ENCODE measurements at places on chromosomes 6 and 20. TPM values are rescaled to one million over a fixed set of nuclear protein-coding genes. Genes with fewer than 3 reads are reported as not detected.
A peak's percentile ranks its signal among the peaks of the same experiment; 100 is the strongest.

The RUNX2 gene
- 2.5 TPM for polyA plus RNA-seq

The WFDC2 gene
- polyA plus RNA-seq, result not detected

The NKAPL gene
- polyA plus RNA-seq, result 1.4 TPM

The PRRC2A gene
- 50.7 TPM for polyA plus RNA-seq

The DZANK1 gene
- polyA plus RNA-seq, result 1.3 TPM

The IP6K3 gene
- 0.46 TPM for polyA plus RNA-seq

The BPIFB2 gene
- polyA plus RNA-seq, result not detected

The HDGFL1 gene
- not detected for polyA plus RNA-seq

The HAO1 gene
- polyA plus RNA-seq, result not detected

The GJA10 gene
- polyA plus RNA-seq, result not detected

The SPDEF gene
- 0.03 TPM for polyA plus RNA-seq

The RFX6 gene
- polyA plus RNA-seq, result not detected

The RAMACL gene
- 0.20 TPM for polyA plus RNA-seq

The SLC17A9 gene
- 6.8 TPM for polyA plus RNA-seq

- no peak for DNase-seq
Observed at GRCh38 chr6:112725541-112726085, 378.5 kb downstream of the RFPL4B start.

DNA sequence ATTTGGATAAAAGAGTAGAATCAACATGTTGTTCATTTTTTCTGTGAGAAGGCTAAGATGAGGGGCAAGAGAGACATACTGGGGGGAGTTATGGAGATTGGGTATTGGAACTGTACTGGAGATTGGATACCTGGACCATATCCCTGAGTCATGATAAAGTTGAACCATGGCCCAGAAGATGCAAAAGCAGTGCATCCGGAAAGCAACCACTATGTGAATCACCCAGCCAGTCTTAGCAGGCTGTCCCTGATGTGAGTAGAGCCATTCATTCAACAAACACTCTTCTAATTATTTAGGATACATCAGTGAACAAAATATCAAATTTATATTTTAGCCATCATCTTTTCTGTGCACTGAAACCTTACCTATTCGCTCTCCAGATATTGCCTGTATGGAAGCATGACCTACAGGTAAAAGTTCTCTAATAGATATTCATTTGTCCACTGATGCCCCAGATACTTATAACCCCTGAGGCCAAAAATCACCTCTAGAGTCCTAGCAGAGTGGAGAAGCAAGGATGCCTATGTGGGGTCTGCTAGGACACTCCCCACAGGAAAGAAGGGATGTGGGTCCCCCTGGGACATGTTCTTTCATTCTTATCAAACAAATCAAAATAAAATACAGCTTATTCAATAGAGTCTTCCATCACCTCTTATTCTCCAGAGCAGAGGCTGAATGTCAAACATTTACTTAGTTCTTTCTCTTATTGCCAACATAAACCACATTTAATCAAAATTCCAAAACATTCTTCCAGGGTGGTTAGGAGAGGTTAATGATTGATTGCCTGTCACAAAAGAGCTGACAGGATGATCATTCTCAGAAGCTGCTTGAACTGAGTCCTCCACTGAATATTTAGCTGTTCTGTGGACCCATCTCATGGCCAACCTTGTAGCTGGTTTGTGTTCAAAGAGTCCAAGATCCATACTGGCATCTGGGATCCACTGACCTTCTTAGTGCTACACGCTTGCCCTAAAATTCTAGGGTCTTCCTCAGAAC is 37.0 kb upstream of the PKHD1 start:
- no peak for DNase-seq

DNA sequence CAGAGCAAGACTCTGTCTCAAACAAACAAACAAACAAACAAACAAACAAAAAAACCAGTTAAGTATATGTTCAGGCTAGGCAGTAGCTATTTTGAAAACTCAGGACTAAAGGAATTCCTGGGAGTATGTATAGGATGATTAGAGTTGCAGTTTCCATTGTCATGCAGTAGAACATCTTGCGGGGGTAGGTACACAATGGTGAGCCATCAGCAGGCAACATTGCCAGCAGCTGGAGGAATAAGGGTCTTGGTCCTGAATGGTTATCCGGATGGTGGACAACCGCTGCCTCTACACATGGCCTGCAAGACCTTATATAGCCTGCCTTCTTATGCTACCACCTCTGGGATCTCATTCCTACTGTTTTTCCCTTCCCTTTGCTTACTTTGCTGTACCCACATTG is 297.5 kb downstream of the SOX4 start:
- DNase-seq, result no peak

DNA sequence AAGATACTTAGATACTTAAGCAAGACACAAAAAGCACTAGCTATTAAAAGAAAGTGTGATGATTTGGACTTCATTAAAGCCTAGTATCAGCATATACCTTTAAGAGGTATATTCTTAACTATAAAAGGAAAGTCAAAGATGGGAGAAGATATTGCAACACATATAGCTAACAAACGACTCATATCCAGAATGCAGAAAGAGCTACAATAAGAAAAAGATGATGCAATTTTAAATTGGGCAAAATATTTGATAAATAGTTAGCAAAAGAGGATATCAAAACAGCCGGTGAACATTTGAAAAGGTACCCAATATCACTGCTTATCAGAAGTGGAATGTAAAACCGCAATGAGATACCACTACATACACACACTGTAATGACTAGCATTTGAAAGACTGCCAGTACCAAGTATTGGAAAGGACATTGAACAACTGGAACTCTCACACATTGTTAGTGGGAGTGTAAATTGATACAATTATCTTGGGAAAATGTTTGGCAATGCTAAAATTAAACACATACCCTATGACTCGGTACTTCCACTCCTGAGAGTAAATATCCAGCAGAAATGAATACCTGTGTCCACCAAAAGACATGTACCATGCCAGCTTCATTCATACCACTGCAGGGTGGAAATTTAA is 25.7 kb downstream of the MUC22 start:
- DNase-seq, result no peak

DNA sequence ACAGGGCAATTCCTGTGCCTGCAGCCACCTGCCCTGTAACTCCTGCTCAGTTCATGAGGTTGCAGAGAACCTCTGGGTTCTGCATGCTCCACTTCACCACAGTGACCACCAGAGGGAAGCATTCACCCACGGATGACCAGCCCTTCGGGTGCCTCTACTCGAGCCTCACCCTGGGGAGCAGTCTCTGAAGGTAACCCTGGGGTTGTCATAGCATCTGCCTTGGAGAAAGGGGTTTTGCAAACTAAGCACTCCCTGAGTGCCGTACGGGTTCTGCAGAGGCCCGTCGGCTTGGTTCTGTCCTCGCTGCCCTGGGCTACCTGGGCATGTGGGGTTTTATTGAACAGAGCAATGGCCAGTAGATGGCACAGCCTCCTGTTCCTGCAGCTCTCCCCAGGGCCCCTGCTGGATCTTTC is 10.2 kb upstream of the CST5 start:
- DNase-seq, result peak; percentile 14

DNA sequence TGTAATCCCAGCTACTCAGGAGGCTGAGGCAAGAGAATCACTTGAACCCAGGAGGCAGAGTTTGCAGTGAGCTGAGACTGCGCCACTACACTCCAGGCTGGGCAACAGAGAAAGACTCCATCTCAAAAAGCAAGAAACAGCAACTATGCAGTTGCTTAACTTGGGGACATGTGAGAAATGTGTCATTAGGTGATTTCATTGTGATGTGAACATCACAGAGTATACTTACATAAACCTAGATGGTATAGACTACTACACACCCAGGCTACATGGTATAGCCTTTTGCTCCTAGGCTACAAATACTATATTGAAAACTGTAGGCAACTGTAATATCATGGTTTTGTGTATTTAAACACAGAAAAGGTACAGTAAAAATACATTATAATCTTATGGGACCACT is 3.3 kb upstream of the COQ3 start:
- DNase-seq, result no peak

GRCh38 chr20:49865559-49865958 is 49.8 kb downstream of the SPATA2 start:
- DNase-seq, result no peak

- DNase-seq, result no peak
Observed at GRCh38 chr6:26455357-26455970, 2.3 kb upstream of the BTN2A1 start.

- peak; percentile 15 for DNase-seq
Observed at GRCh38 chr6:9487128-9487527, 927.7 kb downstream of the TFAP2A start.

- DNase-seq, result no peak
Observed at GRCh38 chr20:61464307-61465303, 212.5 kb downstream of the CDH4 start.

- peak; percentile 47 for DNase-seq
Observed at GRCh38 chr6:159692303-159693127, 526 bp downstream of the SOD2 start.

GRCh38 chr6:157569543-157569942 is 188.6 kb downstream of the ZDHHC14 start:
- no peak for DNase-seq

DNA sequence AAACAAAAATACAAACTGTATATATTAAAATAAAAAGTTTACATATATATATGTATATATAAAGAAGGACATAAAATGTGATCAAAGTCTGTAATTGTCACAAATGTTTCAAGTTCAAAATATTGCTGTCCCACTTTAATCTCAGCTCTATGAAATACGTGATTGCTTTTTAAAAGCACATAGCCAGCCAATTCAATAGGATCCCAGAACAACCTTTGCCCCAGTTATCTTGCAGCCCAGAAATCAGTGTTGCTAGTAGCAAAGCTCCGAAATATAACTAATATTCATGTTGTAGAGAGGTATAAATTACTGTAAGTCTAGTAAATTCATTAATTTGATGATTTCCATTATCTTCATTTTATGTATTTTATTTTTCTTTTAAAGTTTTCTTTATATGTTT is 114.6 kb downstream of the ELOVL4 start:
- DNase-seq, result no peak

GRCh38 chr20:9646375-9646774 is 132.0 kb downstream of the LAMP5 start:
- no peak for DNase-seq

DNA sequence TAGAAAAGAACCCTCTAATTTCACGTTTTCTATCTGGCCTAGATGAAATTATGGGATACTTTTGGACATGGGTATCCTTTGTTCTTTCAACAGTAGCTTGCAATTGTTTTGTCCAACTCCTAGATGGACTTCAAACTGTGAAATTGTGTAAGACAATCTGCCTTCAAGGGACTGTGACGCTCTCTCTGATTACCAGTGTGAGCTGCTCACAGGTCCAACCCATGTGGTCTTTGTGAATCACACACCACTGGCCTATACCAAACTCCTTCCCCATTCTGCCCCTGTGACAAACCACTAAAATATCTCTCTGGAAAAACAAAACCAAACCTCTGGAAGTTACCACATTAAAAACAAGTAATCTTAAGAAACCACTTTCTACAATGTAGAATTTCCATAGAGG is 59.5 kb downstream of the NINL start:
- peak; percentile 99 for DNase-seq

GRCh38 chr20:57464642-57465211 is 60.2 kb downstream of the CTCFL start:
- no peak for DNase-seq

DNA sequence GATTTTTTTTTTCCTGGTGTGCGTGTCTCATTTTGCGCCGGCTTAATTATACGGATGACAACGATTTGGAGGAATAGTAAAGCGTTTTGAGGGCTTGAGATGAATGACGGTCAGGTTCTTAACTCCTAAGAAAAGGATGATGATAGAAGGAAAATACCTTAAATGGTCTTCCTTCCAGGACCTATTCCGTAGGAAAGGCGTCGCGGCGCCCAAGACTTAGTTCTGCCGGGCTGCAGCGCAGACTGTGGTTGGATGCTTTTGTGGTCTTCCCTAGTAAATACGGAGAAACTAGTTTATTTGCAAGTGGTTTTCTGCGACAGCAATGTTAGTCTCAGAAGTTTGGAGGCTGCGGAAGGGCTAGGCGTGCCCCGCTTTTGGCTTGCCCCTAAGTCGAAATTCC is 8.4 kb downstream of the GNAS-AS1 start:
- DNase-seq, result no peak

- DNase-seq, result peak; percentile 74
Observed at GRCh38 chr20:51533291-51534172, 9.0 kb downstream of the NFATC2 start.

GRCh38 chr20:50373674-50374286 is 136.4 kb upstream of the PTPN1 start:
- peak; percentile 25 for DNase-seq

DNA sequence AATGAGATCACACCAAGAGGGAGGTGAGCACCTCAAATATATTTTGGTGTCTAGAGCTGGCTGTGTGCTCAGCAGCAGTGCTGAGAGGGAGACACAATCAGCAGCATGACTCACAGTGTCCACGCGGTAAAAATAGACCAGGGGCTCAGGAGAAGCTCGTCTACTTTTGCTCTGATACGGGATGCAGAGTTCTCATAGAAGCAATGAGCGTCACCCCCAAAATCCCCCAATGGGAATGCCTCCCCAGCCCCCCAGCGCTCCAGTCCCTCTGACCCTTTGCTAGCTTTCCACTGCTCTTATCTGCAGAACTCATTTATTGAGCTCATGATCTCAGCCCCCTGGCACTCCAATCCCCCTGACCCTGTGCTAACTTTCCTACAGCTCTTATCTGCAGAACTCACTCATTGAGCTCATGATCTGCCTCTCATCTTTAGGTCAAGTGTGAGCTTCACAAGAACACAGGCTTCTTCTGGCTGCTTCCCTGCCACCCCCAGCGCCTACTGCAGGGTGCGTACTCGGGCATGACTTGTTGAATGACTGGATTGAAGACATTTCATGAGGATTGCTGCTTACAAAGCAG is 34.0 kb downstream of the SYNDIG1 start:
- DNase-seq, result peak; percentile 63

- peak; percentile 59 for DNase-seq
Observed at GRCh38 chr6:17905611-17906592, 81.5 kb downstream of the KIF13A start.

DNA sequence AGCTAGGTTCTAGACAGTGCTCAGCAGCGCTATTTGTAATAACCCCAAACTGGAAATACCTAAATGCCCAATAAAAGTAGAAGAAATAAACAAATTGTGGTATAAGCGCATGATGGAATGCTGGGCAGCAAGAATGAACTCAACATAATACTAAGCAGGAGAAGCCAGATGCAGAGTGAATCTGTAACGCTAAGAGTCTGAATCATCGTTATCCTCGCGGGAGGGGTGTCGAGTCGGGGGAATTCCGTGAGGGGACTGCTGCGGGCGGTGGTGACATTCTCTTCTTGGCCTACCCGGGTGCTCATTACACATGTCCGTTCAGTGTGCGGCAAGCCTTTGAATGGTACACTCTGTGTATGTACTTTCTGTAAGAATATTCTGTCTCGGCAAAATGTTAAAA is 83.7 kb downstream of the SULF2 start:
- DNase-seq, result peak; percentile 78

DNA sequence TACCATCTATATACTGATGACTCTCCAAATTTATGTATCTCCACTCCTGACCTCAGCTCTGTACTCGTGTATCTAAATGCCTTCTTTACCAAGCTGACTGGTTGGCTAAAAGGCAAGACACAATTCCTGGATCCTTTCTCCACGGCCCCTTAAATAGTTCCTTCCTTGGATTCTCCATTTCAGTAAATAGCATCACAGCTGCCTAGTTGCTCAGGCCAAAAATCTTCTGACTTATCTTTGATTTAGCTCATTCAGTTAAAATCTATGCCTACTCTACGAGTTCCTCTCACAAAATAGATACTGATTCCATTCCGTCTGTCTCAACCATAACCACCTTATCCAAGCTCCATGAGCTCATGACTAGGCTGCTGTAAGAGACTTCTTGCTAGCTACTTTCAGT is 49.5 kb upstream of the LY86 start:
- no peak for DNase-seq

All from fibroblast of lung (primary cell).